Immature natural killer cell (primary cell): ENCODE measurements at places on chromosomes 7 and 10. TPM values are rescaled to one million over a fixed set of nuclear protein-coding genes. Genes with fewer than 3 reads are reported as not detected.

- DNase-seq = no peak
- H3K4me3 ChIP-seq = peak overlapping the region; percentile 52
- H3K4me1 ChIP-seq = peaks cover 91% of the 10 kb centered on the region
- H3K27ac ChIP-seq = peak overlapping the region; percentile 55
- peaks cover 3% of the 10 kb centered on the region for H3K27me3 ChIP-seq
These were observed 4.4 kb downstream of the RASSF4 start for GRCh38 chr10:44963772-44964633.

CADPS2 gene
- polyA plus RNA-seq = not detected

FAM131B gene
- 1.2 TPM for polyA plus RNA-seq

DNA sequence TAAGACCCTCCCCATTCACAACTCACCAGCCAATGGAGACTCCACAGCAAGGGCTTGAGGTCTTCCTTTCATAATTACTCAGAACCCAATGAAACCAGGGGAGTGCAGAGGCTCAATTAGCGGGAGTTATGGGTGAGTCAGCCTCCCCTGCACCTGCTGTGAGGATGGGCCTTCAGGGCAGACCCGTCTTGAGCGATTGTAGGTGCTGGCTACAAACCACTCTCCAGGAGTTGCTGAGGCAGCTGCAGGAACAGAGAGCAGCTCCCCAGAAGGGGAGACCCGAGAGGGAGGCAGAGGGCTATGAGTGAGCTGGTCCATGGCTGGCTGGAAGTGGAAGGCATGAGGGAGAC lies 58.5 kb upstream of the SORCS3 start:
- no peak for DNase-seq
- no peak overlapping the region for H3K4me3 ChIP-seq
- peaks cover 14% of the 10 kb centered on the region for H3K4me1 ChIP-seq
- H3K27ac ChIP-seq = no peak overlapping the region
- H3K36me3 ChIP-seq = no peaks in the 10 kb centered on the region

LIPM gene
- polyA plus RNA-seq = not detected

DNA sequence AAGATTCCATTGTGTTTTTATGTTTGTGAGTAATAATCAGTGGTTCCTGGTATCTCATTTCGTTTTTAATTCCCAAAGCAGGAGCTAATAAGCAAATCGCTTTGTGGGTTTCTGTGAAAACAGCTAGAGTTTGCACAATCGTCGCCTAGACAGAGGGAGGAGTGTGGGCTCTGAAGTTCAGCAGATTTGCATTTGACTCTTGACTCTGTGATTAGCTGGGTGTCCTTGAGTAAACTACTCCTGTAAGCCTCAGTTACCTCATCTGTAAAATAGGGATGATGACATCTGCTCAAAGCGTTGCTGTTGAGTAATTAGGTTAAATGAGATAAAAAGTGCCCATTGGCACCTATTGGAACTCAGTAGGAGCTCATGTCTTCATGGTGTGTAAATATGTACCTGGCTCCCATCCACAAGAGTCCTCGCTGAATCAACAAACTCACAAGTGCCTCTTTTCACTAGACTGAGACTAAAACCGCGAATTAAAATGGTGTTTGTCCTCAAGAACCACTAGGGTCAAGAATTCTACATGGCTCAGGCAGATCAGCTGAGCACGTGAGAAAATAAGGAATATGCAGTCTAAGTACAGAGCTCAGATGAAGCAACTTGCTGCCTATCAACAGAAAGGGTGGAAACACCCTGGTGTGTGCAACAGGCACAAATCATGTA lies 385.8 kb upstream of the C7orf33 start:
- no peak overlapping the region for H3K4me3 ChIP-seq
- H3K4me1 ChIP-seq = no peaks in the 10 kb centered on the region
- H3K27ac ChIP-seq = no peak overlapping the region
- H3K27me3 ChIP-seq = peaks cover under 1% of the 10 kb centered on the region
- no peaks in the 10 kb centered on the region for H3K36me3 ChIP-seq
